ENCODE measurements at places on chromosomes 2 and 18.
A peak's percentile ranks its signal among the peaks of the same experiment; 100 is the strongest.

DNA sequence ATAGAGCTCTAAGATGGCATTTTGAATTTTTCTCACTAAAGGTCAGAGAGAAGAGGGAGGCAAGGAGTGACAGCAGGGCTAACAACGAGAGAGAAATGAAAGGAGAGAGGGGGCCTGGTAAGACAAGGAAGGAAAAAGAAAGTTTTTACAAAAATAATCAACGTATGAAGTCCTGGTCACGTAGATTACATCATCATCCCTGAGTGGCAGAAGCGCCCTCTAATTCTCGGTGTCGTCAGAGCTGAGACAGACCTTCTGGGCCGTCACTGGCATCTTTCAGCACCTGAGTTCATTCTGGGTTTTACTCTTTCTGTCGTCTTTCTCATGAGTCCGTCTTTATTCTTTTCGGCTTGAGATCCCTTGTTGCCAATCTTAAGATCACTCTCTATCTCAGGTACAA is 329.8 kb downstream of the ALK start:
- DNase-seq: no peak

DNA sequence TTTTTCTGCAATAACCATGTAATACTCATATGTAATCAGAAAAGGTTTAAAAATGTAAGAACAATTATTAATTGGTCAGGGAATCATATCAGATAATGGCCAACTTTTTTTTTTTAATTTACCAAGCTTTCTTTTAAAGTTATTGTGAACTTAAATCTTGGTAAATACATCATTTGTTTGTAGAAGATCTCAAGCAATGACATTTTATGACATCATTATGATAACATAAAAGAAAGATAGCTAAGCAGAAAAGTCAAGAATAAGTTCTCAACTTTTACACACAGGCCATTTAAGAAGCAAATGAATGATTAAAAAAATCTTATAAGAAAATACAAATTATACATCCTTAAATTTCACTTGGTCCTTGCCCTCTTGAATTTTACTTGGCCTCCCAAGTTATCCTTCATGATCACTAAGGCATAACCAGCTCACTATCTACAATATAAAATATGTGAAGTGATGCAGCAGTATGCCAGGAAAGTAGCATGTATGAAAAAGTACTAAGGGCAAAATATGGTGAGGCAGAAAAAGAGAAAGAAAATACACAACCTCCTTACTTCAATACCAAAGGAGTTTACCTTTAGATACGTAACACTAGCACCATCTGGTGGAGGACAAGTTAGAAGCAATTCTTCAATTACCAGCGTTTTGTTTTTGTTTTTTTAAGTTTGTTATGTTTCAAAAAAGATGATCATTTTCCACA is 116.6 kb downstream of the SRBD1 start:
- DNase-seq: no peak

DNA sequence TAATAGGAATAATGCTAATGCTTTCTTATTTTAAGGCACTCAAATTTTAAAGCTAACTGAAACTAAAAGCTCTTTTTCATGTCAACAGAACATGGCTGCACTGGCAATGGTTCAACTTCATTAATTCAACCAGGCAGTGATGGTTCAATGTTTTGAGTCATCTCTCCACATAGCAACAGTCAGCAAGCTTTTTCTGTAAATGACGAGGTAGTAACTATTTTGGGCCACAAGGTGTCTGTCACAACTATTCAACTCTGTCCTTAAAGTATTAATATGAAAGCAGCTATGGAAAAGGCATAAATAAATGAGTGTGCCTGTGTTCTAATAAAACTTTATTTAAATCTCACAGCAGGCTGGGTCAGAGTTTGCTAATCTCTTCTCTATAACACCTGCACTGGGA is 1425.6 kb upstream of the PIK3C3 start:
- DNase-seq: no peak

- DNase-seq: no peak
Observed at GRCh38 chr2:109376796-109377495, 236.8 kb downstream of the SEPTIN10 start.

- peak; percentile 37 for DNase-seq
Observed at GRCh38 chr2:7031547-7032245, 114.5 kb downstream of the RNF144A start.

DNA sequence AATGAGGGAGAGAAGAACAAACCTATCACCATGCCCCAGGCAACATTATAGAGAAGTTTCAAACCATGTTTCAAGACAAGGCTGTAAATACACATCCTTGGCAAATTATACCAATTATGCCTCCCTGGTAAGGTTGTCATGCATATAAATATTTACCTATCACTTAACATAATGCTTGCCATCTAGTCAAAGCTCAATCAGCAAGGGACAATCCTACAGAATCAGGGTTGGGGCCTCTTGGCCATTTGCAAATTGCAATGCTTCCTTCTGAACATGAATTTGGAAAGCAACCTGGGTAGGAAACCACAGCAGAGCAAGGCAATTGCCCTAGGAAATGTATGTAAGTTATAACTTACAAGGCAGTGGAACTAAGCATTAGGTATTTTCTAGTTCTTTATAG is 907.2 kb upstream of the CDH2 start:
- DNase-seq: no peak
